ENCODE measurements at places on chromosomes 11 and 22.
A peak's percentile ranks its signal among the peaks of the same experiment; 100 is the strongest.

- DNase-seq: no peak
Observed at GRCh38 chr22:17114173-17114897, 6.8 kb downstream of the TMEM121B start.

DNA sequence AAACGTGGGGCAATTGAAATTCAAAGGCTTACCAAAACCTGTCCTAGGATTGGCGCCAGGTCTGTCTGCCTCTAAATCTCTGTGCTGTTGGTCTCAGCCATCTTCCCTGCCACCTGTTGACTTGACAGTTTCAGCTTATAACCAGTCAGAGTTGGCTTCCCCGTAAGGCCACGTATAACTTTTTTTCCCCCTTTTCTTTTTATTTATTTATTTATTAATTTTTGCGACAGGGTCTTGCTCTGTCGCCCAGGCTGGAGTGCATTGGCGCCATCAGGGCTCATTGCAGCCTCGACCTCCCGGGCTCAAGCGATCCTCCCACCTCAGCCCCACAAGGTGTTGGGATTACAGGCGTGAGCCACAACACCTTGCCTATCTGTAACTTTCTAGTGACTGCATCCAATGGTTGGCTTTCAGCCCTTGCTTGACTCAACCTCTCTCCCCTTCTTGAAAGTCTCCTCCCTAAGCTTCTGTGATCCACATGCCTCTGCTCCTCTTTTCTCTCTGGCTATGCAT, 1.4 kb upstream of the SYVN1 start:
- no peak for DNase-seq

DNA sequence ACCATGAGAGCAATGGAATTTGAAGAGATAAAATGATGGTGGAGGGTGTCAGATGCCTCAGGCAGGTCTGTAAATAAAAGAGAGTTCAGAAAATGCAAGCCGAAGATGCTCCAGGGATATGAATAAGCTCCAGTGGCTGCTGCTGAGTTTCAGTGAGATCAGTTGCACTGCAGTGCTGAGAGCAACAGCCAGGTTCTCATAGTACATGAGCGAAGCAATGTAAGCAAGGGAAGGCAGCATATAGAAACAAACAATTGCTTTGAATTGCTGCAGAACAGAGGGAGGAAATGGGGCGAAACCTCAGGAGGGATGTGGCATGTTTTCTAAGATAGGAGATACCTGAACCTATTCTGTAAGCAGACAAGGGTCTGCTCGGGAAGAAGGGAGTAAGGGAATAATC, 369.5 kb downstream of the AASDHPPT start:
- no peak for DNase-seq

DNA sequence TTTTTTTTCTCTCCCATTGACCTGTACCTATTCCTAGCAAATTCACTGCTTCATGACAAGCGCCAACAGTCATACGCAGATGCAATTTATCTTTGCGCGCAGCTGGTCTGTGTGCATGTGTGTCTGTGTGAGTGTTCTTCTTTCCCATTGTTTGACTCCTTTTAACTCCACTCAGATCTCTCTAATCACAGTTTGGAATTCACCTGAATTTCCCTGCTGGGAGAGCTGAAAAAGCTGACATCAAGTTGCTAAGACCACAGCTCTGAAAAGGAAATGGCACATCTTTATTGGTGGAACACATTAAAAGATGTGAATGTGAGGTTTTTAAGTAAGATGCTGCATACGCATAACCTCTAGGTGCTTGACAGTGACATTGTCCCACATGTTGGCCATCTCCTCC, 187.4 kb upstream of the MTMR2 start:
- DNase-seq: no peak

GRCh38 chr11:70331901-70332300, 61.4 kb downstream of the PPFIA1 start:
- no peak for DNase-seq

GRCh38 chr22:32619614-32620426, 145.2 kb downstream of the FBXO7 start:
- no peak for DNase-seq

DNA sequence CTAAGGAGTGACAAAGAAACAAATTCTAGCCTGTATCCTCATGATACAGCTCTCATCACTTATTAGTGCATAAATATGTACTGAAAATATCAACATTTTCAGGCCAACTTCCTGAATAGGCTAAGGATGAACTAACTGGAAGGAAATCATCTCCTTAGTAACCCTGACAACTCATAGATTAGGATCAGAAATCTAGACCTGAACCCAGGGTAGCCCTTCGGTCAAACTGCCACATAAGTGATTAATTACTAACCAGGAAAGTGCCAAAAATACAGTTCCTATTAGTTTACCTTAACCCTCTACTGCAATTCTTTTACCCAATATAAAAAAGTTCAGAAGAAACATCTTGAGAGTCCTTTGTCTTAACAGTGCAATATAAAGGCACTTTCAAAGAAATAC, 40.0 kb downstream of the AMBRA1 start:
- DNase-seq: no peak

GRCh38 chr11:99065121-99065520, 44.4 kb downstream of the CNTN5 start:
- no peak for DNase-seq

- DNase-seq: no peak
Observed at GRCh38 chr11:13249992-13250391, 27.6 kb upstream of the BMAL1 start.

DNA sequence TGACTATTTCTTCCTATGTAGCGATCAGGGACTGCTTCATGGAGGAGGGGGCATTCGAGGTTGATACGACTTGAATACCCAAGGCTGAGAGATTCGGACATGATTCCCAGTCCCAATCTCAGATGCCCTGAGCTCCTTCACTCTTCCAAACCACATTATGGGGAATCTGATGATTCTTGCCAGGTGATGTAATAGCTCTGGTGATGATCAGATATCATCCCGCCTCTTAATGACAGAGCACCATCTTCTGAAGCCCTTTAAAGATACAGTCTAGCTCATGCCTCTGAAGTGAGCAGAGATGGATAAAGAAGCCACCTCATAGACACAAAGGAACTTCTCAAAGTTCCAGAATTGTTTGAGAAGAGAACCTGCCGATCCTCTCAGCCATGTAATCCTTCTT, 8.9 kb upstream of the CLMP start:
- no peak for DNase-seq

DNA sequence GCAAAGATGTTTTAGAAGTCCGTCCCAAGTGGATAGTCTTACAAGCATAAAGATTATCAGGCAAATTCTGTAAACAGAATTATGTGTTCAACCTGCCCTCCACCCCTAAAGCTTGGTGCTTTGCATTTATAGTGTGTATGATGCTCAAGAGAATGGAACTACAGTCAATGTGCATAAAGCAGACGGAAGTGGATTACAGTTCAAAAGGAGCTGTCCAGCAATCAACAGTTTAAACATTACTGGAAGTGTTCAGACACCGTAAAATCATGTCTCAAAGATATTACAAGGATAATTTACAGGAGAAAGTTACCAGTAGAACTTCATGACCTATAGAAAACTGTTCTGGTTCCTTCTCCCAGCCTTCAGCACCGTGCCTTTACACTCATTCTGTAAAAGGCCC, 1.0 kb downstream of the RIC3 start:
- DNase-seq: no peak

- no peak for DNase-seq
Observed at GRCh38 chr11:126809514-126810289, 190.9 kb downstream of the KIRREL3 start.

DNA sequence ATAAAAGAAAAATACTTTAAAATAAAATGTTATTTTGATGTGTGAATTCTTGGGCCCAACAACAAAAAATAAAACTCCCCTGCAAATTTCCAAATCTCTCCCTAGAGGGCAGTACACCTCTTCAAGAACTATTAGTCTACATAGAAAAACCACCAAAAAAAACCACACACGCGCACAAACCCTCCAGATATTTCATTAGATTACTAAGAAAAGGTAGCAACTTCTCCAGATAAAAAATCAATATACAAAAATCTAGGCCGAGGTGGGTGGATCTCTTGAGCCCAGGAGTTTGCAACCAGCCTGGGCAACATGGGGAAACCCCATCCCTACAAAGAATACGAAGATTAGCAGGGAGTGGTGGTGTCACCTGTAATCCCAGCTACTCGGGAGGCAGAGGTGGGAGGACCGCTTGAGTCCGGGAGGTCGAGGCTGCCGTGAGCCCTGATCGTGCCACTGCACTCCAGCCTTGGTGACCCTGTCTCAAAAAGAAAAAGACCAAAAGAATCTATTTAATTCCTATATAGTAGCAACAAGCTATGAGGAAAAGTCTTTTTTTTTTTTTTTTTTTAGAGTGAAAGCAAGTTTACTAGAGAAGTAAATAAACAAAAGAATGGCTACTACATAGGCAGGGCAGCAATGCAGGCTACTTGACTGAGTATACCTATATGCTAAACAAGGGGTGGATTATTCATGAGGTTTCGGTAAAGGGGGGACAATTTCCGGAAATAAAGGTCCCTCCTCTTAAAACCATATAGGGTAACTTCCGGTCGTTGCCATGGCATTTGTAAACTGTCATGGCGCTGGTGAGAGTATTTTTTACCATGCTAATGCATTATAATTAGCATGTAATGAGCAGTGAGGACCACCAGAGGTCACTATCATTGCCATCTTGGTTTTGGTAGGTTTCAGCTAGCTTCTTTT, 13.1 kb downstream of the B3GNT6 start:
- peak; percentile 73 for DNase-seq

DNA sequence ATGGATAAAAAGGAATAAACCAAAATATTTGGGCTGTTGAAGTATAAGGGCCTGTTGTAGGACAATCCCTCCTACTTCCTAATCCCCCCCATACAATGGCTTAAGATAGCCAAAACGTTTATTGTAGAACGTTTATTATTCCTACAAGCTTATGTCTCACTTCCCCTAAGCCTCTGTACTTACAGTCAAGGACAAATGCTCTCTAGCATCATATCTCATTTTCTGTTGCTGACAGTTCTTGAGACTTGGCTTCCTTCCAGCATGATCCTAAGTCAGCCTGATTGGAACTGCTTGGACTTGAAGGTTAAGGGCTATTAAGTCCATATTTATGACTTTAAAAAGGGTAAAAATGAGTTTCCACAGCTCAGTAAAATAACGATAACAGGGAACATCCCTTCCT, 8.8 kb downstream of the MISFA start:
- no peak for DNase-seq

DNA sequence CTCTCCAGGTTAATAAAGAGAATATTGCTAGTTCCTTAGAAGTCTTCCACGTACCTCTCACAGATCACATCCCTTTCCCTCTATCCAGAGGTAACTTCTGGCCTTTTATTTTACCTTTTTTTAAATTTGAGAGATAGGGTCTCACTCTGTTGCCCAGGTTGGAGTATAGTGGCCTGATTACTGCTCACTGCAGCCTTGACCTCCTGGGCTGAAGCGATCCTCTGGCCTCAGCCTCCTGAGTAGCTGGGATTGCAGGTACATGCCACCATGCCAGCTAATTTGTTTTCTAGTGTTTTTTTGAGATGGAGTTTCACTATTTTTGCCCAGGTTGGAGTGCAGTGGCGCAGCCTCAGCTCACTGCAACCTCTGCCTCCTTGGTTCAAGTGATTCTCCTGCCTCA, 24.4 kb downstream of the YAP1 start:
- no peak for DNase-seq

DNA sequence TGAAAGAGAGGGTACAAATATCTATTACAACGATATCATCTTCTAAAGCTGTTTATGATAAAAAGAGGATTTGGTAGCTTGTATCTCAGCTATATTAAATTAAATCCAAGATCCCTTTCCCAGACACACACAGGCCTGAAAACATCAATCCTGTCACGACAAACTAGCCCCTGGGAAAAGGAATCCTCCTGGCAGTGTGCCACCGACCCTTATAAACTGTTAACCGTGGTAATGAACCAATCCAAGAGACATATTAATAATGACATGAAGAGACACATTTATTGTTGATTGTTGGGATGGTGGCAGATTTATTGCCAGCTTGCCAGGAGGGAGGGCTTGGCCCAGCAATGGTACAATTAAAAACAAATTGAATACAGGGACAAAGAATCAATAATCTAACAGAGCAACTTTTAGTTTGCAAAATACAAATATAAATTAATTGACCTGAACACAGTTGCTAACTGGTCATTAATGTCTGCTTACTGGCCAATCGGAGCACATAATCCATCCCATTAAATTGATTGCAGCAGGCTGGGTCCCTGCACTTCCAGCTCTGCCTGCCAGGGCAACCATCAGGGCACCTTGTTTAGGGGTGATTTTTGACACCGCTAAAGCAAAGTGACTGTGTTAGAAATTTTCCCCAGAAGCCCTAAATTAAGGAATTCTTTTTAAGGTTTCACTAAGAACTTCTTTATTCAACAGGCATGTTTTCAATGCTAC, 887.6 kb downstream of the OPCML start:
- DNase-seq: no peak

DNA sequence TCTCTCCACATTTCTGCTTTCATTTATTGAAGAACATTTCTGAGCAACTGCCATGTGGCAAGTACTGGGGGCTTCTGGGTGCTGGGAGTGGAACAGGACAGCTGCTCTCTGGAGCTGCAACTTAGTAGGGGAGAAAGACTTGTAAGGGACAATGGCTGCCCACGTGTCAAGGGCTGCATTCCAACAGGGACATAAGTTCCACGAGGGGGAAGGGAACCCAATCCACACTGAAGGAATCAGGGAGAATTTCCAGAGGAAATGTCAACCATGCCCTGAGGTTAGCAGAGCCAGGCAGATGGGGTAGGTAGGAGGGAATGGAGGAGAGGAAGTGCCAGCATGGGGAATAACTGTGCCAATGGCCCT, 1.7 kb downstream of the MAPK8IP2 start:
- DNase-seq: no peak

DNA sequence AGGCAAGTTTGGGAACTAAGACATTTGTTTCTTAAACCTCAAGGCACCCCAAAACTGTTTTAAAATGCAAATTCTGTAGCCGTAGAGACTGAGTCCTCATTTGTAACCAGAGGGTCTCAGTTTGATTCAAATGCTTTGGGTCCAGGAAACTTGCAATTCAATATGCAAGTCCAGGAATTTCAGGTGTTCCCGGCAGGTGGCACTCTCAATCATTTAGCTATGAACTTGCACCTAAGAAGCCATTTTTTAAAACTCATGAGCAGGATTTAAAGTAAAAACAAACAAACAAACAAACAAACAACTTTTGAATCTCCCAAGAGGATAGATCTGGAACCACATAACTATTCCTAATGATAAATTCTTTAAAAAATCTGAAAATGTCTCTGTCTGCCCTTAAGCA, 8.7 kb upstream of the ABTB2 start:
- DNase-seq: peak; percentile 44

GRCh38 chr22:50299785-50300619, 7.4 kb downstream of the PLXNB2 start:
- DNase-seq: no peak
